RKO (cell line): ENCODE measurements at places on chromosomes 12 and 14.

DNA sequence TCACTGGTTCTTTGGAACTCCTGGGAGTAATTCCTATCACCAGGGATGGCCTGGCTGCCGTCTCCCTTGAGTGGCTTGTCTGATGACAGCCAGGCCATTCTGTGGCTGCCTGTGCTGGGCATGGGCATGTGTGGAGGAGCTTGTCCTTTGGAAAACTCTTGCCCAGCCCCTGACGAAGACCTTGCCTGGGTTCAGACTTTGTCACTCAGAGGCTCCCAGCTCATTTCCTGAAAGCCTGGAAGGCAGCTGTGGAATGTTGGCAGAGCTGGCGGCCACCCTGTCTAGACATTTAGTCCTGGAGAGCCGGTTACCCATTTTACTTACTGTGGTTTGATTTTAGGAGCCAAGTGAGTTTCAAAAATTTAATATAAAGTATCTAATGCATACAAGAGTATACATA is 34.0 kb downstream of the TUNAR start:
- no peak for DNase-seq

- no peak for DNase-seq
Measured at GRCh38 chr12:84128117-84128991, 784.2 kb downstream of the SLC6A15 start.

DNA sequence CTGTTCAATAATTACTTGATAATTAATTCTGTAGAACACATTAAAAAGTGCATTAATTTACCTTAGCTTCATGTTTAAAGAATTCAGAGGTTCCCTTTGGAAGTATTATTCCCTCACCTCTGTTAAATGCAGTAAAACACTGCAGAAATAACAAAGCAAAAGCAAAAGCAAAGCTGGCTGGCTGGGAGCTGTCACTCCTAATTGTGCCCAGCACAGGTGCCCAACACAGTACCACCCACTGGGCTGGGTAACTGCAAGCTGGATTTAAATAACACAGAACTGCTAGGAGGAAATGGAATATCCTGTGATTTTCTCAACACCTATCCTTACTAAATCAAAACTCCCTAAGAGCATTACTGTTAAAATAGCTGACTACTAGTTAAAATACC is 72.6 kb downstream of the SLC2A13 start:
- DNase-seq = no peak

GRCh38 chr12:24467226-24467625 is 481.7 kb downstream of the BCAT1 start:
- no peak for DNase-seq

DNA sequence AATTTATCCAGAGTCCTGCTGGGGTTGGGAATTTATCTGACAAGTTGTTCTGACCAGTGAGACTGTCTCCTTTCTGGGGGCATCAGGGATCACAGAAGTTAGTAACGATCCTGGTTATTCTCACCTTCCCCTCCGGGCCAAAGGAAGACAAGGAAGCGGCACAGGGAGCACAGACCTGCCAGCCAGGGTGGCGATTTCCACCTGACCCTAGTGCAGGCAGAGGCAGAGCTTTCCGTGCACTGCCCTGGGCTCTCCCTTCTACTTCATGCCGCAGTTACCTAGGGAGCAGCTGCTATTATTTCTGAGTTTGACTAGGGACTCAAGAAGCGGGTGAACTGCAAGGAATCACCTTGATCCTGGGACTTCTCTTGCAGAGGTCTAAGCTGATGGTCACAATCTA is 7.4 kb downstream of the TMEM106C start:
- no peak for DNase-seq

DNA sequence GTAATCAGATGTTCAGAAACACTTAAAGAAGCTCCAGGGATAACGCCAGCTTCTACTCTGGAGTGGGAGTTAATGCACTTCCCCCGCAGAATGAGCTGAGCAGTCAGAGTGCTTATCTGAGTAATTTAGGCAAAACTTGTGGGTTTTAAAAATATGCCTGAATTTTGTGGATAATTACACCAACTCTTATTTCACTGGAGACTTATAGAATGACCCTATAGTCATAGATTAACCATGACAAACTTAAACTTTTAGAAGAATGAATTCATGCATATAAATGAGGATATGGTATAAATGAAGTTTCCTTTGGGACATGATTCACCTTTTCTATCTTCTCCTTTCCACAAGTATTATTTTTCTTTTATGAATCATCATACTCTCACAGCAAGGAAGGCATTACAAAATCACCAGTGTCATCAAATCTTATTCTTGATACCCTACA is 241.1 kb upstream of the FBXO33 start:
- DNase-seq = peak; percentile 3

- DNase-seq = no peak
Measured at GRCh38 chr14:71541271-71541670, 391.0 kb upstream of the RGS6 start.

DNA sequence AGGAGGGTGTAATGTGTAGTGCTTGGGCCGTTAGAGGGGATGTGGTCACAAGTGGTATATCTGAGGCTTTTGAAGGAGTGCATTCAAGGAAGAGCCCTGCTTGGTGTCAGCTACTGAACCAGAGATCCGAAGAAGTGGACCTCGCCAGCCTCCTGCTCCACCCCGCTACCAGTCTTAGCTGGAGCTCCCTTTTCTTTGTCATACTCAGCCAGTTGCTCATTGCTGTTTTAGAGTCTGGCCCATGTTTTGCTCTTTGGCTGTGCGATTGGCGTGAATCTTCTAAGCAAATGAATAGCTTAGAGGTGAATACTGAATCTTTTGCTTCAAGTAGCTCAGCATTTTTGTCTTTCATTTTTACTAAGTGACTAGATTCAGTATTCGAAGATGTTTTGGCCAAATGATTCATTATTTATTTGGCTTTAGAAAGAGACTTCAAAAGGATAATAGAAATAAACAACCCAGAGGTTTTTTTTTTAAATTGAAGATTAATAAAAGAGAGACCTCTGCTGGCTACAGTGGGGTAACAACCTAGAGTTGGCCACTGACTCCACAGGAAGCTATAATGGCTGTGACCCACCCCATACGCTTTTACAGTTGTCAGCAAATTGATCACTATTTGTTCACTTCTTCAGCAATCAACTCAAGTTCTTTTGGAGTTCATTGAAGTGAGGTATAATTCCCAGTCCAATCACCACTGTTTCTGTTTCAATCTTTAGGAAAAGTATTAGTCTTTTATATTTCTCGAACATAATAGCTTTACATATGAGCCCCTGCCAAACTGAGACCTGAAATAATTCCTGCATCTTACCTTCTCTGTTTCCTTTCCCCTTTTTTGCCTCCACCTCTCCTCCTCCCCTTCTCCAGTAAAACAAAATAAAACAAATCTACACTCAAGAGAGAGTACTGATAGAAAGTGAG is 19.9 kb downstream of the CDKN1B start:
- peak; percentile 66 for DNase-seq

- DNase-seq = peak; percentile 18
Measured at GRCh38 chr14:39097159-39097558, 5.9 kb downstream of the SEC23A start.

DNA sequence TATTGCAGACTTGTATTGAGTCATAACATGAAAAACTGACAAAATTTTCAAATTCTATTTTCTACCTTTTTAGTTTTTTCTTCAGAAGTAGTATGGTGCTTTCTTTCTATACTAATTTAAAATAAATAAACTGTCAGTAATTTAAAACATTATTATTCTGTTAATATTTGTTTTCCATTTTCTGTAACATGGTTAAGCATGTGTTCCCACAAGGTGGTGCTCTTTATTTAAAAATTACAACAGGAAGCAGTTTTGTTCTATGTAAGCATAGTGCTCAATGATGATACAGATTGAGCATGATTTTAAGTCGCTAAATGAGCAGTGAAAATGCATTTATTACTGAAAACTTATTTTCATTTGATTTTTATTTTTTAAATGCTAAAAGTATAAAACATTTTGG is 114.6 kb downstream of the PPFIA2 start:
- DNase-seq = peak; percentile 79

- DNase-seq = no peak
Measured at GRCh38 chr12:111446631-111447570, 41.2 kb downstream of the SH2B3 start.

DNA sequence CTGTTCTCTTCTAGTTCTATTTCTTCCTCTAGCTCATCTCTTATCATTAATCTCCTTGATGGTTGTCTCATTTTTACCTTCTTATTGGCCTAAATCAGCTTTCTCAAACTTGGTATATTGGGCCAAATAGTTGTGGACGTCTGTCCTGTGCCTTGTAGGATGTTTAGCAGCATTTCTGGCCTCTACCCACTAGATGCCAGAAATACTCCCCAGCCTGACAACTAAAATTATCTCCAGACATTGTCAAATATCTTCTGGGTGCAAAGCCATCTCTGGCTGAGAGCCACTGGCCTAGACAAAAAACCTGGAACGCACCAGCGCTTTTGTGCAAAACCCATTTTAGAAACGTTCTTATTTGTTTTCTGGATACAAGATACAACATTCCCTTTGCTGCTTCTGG is 38.8 kb upstream of the LRRC10 start:
- DNase-seq = no peak

- DNase-seq = peak; percentile 40
Measured at GRCh38 chr12:19893514-19893913, 454.2 kb downstream of the AEBP2 start.

DNA sequence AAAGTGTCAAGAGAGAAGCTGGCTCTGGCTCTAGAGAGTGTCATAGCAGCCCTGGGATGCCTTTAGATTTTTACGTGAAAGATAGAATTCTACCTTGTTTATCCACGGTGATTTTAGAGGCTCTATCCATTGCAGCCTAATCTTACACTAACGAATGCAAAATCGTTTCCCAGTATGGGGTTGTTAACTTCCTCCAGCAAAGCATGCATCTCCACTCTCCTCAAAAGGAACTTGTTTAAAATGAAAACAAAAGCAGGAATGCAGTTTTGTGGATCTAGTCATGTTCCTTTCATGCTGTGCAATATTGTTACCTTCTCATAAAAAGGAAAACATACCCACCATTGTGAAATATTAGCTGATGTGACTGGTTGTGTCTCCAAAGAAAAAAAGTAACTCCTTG is 88.4 kb downstream of the ANO2 start:
- DNase-seq = no peak

DNA sequence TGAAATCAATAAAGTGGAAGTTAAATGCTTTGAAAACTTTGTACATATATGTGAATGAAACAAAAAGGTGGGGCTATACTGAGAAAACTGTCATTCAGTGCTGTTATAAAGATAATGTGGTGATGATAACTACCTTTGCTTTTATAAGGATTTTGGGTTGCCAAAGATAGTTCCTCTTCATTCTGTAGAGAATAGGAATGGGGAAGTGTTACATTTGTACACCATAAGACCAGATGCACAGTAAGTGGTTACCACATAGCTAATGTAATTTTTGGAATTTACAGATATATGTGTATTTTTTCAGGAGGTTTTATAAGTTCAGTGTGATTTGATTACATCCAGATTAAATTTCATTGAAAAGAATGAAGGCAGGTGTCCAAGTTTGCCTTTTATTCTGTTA is 18.1 kb downstream of the RAB21 start:
- DNase-seq = no peak

GRCh38 chr12:109888179-109889020 is 8.1 kb upstream of the GLTP start:
- DNase-seq = peak; percentile 96

DNA sequence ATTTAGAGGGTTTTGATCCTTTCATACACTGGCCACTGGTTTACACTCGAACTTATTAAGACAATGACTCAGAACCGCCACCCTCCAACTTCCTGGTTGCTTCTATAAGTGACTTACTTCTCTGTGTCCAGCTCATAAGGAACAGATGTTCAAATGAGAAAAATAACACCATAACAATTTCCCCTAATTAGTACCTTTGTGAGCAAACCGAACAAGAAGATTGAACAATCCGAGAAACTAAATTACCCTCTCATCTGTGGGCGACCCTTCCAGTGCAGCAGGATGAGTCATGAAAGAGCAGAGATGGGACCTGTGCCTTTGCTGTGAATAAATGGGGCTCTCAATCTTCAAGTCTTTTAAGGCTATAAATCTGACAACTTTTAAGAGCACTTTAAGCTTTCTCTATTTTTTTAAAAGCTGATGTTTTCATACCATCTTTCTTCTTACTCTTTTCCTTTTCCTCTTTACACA is 146.8 kb upstream of the RASSF8 start:
- peak; percentile 42 for DNase-seq

DNA sequence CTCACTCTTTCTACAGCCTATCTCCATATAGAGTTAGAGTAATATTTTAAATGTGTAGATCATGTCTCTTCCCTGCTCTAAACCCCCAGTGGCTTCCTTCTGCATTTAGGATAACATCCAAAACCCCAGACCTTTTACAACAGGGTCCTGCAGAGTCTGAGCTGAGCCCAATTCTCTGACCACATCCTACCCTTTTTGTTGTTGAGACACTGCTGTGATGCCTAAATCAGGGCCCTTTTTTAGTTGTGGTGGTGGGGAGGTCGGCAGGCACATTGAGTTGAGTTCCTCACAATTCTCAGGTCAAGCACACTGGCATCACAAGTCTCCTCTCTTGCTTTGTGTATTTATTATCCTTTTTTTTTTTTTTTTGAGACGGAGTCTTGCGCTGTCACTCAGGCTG is 1.8 kb upstream of the DDX47 start:
- DNase-seq = no peak

DNA sequence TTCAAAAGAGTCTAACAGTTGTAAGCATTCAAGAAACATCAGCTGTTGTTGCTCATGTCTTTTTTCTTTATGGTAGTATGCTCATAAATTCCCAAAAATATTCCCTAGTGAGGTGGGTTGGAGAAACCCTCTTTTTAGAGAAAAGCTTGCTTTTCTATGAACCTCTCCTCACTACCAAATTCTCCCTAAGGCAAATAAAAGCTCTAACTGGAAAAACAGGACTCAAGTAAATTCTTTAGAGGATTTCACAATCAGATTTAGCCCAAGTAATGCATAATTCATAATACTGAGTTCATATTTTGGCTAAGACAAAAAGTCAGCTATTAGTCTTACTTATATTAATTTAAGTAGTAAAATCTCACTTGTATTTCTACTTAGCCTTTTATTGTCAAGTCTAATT is 59.1 kb downstream of the DIO2 start:
- no peak for DNase-seq

DNA sequence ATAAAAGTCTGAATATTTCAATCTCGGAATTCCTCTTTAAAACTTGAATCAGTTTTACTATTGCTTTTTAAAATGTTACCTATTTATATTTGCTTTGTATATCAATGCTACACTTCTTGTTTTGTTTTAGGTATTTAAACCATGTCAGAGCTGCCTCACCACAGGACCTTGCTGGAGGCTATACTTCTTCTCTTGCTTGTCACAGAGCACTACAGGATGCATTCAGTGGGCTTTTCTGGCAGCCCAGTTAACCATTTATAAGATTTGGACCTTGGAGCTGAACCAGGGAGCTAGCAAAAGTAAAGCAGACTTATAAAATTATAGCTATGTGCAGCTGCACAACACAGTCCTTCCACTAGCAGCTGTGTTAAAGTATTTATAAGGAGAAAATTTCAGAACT is 12.8 kb downstream of the TRMT5 start:
- no peak for DNase-seq
